CD4-positive, alpha-beta T cell (primary cell): ENCODE measurements at places on chromosomes 13 and 19.

DNA sequence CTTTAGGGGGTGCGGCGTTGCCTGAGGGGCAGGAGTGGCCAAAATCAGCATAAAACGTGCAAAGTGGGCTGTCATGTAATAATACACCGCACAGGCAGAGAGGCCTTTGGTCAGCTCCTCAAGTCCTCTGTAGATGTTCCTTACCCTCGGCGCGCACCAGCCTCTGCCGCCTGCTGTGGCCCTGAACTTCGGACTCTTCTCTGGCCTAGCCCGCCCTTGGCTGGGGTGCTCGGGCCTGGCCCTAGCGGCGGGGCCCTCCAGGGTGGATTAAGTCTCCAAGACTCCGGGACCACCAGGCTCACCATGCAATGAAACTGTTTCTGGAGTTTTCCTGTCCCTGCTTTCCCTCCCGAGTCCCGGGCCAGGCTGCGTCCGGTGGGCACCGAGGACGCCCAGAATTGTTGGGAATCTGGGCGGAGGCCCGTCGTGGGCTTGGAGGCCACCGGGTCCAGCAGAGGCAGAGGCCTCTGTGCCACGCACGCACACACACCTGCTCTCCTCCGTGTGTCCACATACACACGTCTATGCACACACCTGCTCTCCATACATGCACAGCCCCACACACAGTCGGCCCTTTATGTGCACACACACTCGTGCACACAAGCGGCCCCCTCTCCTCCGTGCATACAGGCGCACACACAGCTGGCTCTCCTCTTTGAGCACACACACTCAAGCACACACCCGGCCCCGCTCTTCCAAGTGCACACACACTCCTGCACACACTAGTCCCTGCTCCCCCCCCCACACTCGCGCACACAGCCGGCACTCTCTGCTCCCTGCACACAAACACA lies 1.5 kb upstream of the TFDP1 start:
- H3K27me3 ChIP-seq, result no peaks in the 10 kb centered on the region
- H3K27ac ChIP-seq, result no peak overlapping the region
- H3K4me1 ChIP-seq, result peaks cover 29% of the 10 kb centered on the region
- H3K36me3 ChIP-seq, result peaks cover 5% of the 10 kb centered on the region
- no peak overlapping the region for H3K4me3 ChIP-seq
- no peak for DNase-seq

GRCh38 chr13:102901056-102901455 lies 55.2 kb downstream of the ERCC5 start:
- no peak overlapping the region for H3K4me3 ChIP-seq
- H3K27me3 ChIP-seq, result no peaks in the 10 kb centered on the region
- no peaks in the 10 kb centered on the region for H3K4me1 ChIP-seq
- no peak overlapping the region for H3K27ac ChIP-seq
- no peak for DNase-seq
- no peaks in the 10 kb centered on the region for H3K36me3 ChIP-seq

GRCh38 chr19:52991484-52991883 lies 22.2 kb upstream of the ERVV-1 start:
- no peak for DNase-seq
- H3K27me3 ChIP-seq, result no peaks in the 10 kb centered on the region
- H3K36me3 ChIP-seq, result no peaks in the 10 kb centered on the region
- H3K27ac ChIP-seq, result no peak overlapping the region

DNA sequence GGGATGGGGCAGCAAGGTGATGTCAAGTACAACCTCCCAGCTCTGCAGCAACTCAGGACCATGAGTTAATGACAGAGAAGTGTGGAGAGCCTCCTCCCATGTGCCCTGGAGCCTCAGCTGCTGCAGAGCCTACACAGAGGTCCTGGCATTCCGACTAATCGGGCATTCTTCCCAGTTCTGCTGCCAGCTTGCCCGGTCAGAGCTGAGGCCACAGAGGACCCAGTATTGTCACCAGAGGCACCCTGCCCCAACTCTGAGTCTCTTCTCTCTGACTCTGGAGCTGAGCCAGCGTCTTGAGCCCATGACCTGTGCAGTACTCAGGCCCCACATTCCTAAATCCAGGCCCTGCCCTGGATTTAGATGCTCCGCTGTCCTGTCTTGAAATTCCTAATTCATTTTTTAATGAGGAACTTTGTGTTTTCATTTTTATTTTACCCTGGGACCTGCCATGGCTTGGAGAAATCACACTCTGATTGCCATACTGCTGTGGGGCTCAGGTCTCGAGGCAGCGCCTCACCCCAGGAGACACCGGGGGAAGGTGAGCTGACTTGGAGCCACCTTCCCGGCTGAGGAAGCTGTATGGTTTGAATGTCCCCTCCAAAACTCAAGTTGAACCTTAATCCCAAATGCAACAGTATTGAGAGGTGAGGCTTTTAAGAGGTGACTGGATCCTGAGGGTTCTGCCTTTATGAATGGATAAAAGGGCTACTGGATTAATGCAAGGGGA lies 144.9 kb upstream of the ZNF507 start:
- no peak for DNase-seq
- H3K4me3 ChIP-seq, result no peak overlapping the region
- H3K4me1 ChIP-seq, result peaks cover 5% of the 10 kb centered on the region
- H3K36me3 ChIP-seq, result no peaks in the 10 kb centered on the region
- peaks cover 6% of the 10 kb centered on the region for H3K27me3 ChIP-seq

DNA sequence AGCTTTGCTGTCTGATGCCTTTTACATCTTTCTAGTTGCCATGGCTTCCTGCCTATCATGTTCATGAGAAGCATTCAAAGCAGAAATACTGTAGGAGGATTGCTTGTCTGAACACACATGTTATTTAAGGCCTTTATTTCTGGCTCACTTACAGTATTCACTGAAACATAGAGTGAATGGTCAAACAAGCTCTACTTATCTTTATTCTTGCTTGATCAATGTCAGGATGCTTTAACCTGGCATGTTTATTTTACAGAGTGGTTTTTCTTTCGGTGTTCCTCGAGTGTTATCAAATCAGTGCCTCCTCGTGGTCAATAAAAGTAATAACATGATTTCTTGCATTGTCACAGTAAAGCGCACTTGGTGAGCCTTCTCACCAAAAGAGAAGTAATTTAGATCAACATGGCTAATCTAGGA lies 73.5 kb upstream of the PCDH17 start:
- H3K27ac ChIP-seq, result no peak overlapping the region
- no peak for DNase-seq
- H3K27me3 ChIP-seq, result no peaks in the 10 kb centered on the region
- no peak overlapping the region for H3K4me3 ChIP-seq

DNA sequence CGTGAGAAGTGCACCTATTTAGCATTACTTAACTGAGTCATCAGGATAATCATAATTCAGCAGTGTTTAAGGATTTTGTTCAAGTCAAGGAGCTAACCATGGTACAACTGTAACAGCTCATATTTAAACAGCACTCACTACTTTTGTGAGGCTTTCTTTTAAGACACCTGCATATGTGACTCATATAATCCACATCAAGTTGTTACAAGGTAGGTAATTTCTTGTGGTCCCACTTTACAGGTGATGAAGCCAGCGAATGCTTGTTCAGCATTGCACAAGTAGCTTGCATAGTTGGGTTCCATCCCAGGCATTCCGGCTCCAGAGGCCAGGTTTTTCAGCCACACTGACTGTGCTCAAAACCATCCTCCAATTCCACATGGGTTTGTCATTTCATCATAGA lies 569.2 kb downstream of the MYO16 start:
- H3K36me3 ChIP-seq, result no peaks in the 10 kb centered on the region
- no peak overlapping the region for H3K27ac ChIP-seq
- no peak overlapping the region for H3K4me3 ChIP-seq
- DNase-seq, result no peak
- H3K27me3 ChIP-seq, result no peaks in the 10 kb centered on the region

- H3K36me3 ChIP-seq, result no peaks in the 10 kb centered on the region
- no peaks in the 10 kb centered on the region for H3K4me1 ChIP-seq
- no peak overlapping the region for H3K4me3 ChIP-seq
- H3K27ac ChIP-seq, result no peak overlapping the region
- no peak for DNase-seq
Observed at GRCh38 chr13:35906636-35907035, 224.5 kb downstream of the DCLK1 start.

DNA sequence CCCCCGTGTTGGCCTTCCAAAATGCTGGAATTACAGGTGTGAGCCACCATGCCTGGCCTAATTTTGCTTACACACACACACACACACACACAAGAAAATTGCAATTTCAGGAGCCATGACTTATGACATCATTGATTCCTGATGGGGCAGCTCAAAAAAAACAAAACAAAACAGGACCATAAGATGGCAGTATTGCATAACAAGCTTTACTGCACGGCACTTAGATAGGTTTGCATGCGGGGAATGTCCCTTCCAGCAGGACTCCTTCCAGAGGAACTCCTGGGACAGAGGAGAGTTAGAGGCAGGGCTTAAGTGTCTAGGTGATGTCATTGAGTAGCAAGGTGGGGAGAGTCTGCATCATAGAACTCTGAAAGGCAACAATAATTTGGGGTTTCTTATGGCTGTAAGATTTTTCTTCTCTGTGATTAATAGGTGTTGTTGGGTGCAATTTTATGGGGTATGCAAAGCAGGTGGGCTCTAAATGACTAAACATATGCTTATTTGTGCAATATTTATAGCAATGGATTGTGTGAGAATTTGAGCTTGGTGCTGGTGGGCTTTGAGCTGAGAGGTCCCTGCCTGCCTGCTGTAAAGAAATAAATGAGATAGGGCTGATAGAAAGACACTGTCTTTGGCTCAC lies 9.0 kb upstream of the ACSBG2 start:
- H3K36me3 ChIP-seq, result no peaks in the 10 kb centered on the region
- peaks cover 3% of the 10 kb centered on the region for H3K4me1 ChIP-seq
- no peak overlapping the region for H3K27ac ChIP-seq
- no peaks in the 10 kb centered on the region for H3K27me3 ChIP-seq
- peak; percentile 65 for DNase-seq

GRCh38 chr19:2719232-2719735 lies 1.9 kb downstream of the DIRAS1 start:
- H3K27ac ChIP-seq, result no peak overlapping the region
- DNase-seq, result no peak
- H3K4me3 ChIP-seq, result no peak overlapping the region
- H3K36me3 ChIP-seq, result no peaks in the 10 kb centered on the region

- peaks cover 90% of the 10 kb centered on the region for H3K4me1 ChIP-seq
- peak overlapping the region; percentile 63 for H3K27ac ChIP-seq
- peak; percentile 1 for DNase-seq
- H3K4me3 ChIP-seq, result no peak overlapping the region
- H3K36me3 ChIP-seq, result peaks cover 54% of the 10 kb centered on the region
- no peaks in the 10 kb centered on the region for H3K27me3 ChIP-seq
Observed at GRCh38 chr13:114108141-114108761, 24.2 kb downstream of the RASA3 start.

DNA sequence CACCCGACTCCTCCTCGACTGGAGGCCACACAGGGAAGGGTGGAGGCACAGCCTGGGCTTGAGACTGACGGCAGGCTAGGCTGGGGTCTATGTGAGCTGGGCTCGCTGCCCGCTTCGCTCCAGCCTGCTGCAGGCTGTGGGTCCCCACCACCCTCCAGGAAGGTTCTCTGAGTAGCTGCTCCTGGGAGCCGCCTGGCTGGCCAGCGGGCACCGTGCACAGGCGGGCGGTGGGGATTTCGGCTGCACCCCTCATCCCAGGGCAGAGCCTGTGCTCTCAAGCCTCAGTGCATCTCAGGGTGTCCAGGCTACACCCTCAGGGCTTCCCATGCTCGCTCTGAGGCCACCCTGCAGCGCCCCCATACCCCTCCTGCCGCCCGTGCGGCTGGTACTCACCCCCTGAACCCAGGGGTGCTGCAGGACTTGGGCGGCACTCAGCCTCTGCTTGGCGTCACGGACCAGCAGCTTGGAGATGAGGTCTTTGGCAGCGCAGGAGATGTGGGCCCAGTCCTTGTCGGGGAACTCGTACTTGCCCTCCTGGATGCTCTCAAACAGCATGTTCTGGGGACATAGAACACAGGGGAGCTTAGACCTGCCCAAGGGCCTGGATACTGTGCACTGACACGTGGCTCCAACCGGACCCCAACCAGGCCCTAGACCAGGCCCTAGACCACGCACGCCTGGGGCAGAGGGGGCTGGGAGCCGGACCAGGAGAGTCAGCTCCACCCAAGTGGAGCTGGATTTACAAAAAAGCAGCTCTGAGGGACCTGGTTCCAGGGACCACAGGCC lies 10.2 kb downstream of the MKNK2 start:
- peak overlapping the region; percentile 98 for H3K27ac ChIP-seq
- no peak for DNase-seq
- H3K27me3 ChIP-seq, result no peaks in the 10 kb centered on the region
- H3K4me1 ChIP-seq, result peaks cover 62% of the 10 kb centered on the region

- no peaks in the 10 kb centered on the region for H3K27me3 ChIP-seq
- no peak overlapping the region for H3K27ac ChIP-seq
- no peak overlapping the region for H3K4me3 ChIP-seq
- H3K36me3 ChIP-seq, result peaks cover 34% of the 10 kb centered on the region
- no peak for DNase-seq
- H3K4me1 ChIP-seq, result no peaks in the 10 kb centered on the region
Observed at GRCh38 chr19:12247644-12248222, 47.0 kb downstream of the ZNF44 start.

DNA sequence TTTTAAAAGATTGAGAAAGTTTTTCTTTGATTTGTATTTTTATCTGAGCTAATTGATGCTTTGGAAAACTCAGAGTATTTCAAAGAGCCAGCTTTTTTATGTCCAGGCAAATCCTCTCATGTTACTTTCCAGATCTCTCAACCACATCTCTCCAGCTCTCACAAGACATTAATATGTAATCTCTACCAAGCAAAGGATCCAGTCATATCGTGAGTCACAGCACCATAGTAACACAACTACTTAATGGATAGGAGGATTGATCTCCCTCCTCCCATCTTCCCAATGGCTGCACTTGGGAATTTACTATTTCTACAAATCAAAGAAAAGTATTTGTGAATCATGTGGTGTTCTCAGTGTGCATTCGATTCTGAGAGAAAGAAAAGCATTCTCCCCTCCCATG lies 63.3 kb downstream of the POU4F1 start:
- H3K36me3 ChIP-seq, result no peaks in the 10 kb centered on the region
- H3K27me3 ChIP-seq, result no peaks in the 10 kb centered on the region

GRCh38 chr19:41064974-41065569 lies 23.2 kb upstream of the CYP2A13 start:
- H3K27ac ChIP-seq, result no peak overlapping the region
- no peaks in the 10 kb centered on the region for H3K4me1 ChIP-seq
- H3K27me3 ChIP-seq, result peaks cover 5% of the 10 kb centered on the region
- H3K36me3 ChIP-seq, result no peaks in the 10 kb centered on the region
- no peak overlapping the region for H3K4me3 ChIP-seq

DNA sequence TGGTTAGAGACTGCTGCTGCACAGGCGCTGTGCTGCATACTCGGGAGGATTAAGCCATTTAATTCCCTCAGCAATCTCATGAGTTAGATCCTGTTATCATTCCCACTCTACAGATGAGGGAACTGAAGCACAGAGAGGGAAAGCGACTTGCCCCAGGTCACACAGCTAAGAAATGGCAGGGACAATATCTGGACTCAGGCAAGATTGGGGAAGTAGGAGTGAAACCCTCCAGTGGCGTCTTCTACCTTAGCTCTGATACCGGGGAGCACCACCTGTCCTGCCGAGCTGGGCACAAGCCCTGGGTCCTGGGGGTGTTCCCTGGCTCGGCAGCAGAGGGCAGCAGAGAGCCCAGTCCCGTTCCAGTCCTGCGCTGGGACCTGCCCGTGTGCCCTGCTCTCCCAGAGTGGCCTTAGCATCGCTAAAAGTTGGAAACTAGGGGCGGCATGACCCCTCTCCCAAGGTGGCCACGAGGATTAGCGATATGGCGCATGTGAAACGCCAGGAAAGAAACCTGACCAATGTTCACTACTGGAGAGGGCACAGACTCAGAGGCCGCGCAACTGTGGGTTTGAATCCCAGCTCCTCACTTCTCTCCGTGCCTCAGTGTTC lies 20.5 kb downstream of the CYTH2 start:
- H3K36me3 ChIP-seq, result no peaks in the 10 kb centered on the region
- no peak overlapping the region for H3K27ac ChIP-seq
- peak; percentile 75 for DNase-seq
- peaks cover 48% of the 10 kb centered on the region for H3K4me1 ChIP-seq
- H3K4me3 ChIP-seq, result no peak overlapping the region
- H3K27me3 ChIP-seq, result peaks cover 20% of the 10 kb centered on the region
